ENCODE measurements at places on chromosomes 16 and 17. TPM values are rescaled to one million over a fixed set of nuclear protein-coding genes. Genes with fewer than 3 reads are reported as not detected.

The SEPTIN12 gene
- not detected for total RNA-seq

DNA sequence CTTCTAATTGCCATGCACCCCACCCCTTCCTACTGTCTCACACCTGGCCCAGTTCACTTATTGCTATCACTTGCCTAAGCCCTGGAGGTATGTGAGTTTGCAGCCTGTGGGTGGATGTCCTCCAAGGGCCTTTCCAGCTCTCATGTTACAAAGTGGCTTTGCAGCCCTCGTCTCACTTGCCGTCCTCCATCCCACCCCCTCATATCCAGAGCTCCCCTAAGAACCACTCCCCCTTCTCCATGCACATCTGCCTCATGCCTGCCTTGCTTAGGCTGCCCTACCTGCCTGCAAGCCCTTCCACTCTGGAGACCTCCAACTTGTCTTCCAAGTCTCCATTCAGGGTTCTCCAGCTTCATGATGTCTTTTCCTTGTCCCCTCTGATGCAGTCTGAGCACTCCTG lies 119.4 kb upstream of the NLRP1 start:
- no peak overlapping the region for H3K4me3 ChIP-seq
- H3K4me1 ChIP-seq: no peaks in the 10 kb centered on the region
- peaks cover 41% of the 10 kb centered on the region for H3K27me3 ChIP-seq

GRCh38 chr16:86338403-86339115 lies 171.8 kb upstream of the FOXF1 start:
- H3K27ac ChIP-seq: no peak overlapping the region
- H3K4me3 ChIP-seq: no peak overlapping the region
- no peak for DNase-seq
- peaks cover 11% of the 10 kb centered on the region for H3K27me3 ChIP-seq
- H3K36me3 ChIP-seq: no peaks in the 10 kb centered on the region
- H3K4me1 ChIP-seq: peaks cover 22% of the 10 kb centered on the region

GRCh38 chr17:81385320-81386111 lies 9.7 kb upstream of the BAHCC1 start:
- DNase-seq: no peak
- H3K27ac ChIP-seq: peak overlapping the region; percentile 96
- H3K4me3 ChIP-seq: no peak overlapping the region
- no peaks in the 10 kb centered on the region for H3K27me3 ChIP-seq
- H3K4me1 ChIP-seq: peaks cover 35% of the 10 kb centered on the region

GRCh38 chr16:2147981-2148671 lies at the start of gene RAB26:
TSS of gene RAB26 (plus strand) at chr16:2148625. CDS start at chr16:2148784, 159 bp downstream.
- no peak for DNase-seq
- H3K36me3 ChIP-seq: peaks cover 6% of the 10 kb centered on the region
- H3K4me1 ChIP-seq: peaks cover 46% of the 10 kb centered on the region

DNA sequence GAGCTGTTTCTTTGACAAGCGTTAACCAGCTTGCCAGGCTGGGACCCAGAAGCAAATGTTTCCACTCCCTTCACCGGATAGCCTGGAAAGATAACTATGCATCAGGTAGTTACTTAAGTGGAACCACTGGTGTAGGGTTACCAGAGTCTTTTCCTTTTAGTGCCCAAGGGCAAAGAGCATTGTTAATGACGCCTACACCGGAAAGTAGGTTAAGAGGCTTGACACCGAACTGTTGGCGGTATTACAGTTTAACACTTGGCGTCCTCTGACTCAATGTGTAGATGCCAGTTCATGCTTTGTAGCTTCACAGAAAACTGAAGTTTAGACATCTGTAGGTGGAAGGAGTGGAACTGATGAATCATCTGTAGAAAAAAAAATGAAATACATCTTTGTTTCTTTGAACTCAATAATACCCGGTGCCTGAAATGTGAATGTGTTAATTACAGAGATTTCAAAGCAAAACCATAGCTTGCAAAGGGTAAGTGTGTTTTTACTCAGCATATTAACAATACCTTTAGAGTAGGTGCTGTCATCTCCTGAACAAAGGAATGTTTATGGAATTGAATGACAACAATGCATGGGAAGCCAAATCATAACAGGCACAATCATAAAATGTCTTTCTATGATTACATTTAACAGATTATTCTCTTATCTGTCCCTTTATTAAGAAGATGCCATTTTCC lies 426.7 kb upstream of the SALL1 start:
- H3K4me1 ChIP-seq: no peaks in the 10 kb centered on the region
- H3K27me3 ChIP-seq: no peaks in the 10 kb centered on the region
- no peaks in the 10 kb centered on the region for H3K36me3 ChIP-seq
- DNase-seq: no peak
- H3K4me3 ChIP-seq: no peak overlapping the region

- no peaks in the 10 kb centered on the region for H3K36me3 ChIP-seq
- H3K27me3 ChIP-seq: no peaks in the 10 kb centered on the region
Observed at GRCh38 chr17:70190959-70191805, 21.9 kb downstream of the KCNJ2 start.

DNA sequence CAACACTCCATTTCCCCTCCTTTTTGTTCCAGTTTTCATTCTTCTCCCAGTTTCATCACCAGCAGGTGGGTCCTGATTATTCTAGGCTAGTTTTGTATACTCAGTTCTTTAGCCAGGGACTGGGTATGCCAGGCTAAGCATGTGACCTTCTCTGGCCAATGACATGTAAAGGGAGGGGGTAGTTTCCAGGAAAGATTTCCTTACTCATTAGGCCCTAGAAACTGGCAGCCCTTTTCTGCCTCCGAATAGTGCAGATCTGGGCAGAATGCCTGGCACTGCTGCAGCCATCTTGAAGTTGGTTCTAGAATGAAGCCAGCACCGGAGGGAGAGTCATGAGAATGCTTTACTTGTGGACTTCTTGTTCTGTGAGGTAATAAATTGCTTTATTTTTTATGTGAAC lies 126.9 kb upstream of the AXIN2 start:
- no peak for DNase-seq
- no peaks in the 10 kb centered on the region for H3K27me3 ChIP-seq
- H3K4me1 ChIP-seq: no peaks in the 10 kb centered on the region
- H3K36me3 ChIP-seq: no peaks in the 10 kb centered on the region
- H3K4me3 ChIP-seq: no peak overlapping the region

DNA sequence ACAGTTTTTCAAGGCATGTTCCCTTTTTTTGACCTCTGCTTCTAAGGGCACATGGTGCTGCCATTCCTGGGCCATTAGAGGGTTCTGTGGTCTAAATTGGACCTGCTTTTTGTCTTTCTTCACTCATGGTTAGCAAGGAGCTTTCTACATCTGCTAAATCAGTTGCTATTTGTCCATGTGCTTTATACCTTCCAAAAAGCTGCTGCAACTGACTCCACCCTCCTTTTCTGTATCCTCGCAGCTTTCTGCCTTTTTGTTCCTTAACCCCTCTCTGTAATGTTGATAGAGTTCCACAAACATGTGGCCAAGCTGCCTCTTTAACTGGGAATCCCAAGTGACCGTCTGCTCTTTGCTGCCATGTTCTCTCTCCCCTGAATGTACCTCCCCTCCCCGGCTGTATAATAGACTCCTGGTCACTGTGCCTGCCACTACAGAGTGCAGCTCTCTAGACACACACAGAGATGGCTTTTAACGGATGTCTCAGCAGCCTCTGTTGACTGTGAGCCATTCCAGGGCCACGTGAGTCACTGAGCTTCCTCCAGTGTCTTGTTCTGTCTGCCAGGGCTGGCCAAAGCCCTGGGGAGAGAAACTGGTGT lies 57.4 kb upstream of the TEKT3 start:
- no peak for DNase-seq
- no peak overlapping the region for H3K4me3 ChIP-seq
- no peaks in the 10 kb centered on the region for H3K36me3 ChIP-seq
- H3K27me3 ChIP-seq: no peaks in the 10 kb centered on the region

The CCL17 gene
- not detected for total RNA-seq

DNA sequence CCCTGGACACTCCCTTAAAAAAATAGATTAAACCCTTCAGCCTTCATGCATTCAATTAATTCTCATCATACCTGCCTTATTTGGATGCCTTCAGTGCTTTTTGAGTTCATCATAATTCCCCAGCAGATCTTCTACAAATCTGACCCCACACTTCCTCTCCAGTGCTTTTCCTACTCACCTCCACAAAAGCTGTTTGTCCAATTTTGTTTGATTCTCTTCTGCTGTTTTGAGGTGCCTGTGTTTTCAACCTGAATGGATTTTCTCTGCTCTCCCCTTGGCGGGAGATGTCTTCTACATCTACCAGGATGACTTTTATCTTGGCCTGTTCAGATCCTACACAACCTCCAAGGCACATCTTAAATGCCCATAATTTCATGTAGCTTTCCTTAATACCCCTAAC lies 112.7 kb downstream of the TOX3 start:
- no peaks in the 10 kb centered on the region for H3K4me1 ChIP-seq
- no peak overlapping the region for H3K27ac ChIP-seq
- H3K4me3 ChIP-seq: no peak overlapping the region
- no peaks in the 10 kb centered on the region for H3K27me3 ChIP-seq

DNA sequence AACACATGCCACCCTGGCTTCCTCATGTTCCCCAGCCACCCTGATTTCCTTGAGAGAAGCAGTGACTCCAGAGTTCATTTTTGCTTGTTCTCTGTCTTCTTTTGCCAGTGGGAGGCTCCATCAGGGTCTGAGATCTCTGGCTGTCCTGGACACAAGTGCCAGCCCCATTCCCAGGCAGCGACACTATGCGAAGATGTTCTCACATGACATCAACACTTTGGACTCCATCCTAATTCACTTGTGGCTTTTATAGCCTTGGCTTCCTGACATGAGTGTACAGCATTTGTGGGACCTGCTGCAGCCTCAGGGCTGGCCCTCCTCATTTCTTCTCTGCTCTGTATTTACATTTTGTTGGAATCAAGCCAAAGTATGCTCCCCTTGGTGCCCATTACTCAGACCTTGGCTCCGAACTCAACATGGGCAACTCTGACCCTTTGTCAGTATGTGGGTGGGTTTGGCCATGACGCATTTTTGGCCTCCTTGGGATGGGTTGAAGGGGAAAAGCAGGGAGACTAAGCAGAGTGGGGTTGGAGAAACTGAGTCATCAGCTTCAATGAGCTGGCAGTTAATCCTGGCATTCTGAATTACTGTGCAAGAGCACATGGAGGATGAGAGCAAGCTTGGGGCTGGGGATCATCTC lies 119.0 kb upstream of the EEF2KMT start:
- H3K4me1 ChIP-seq: no peaks in the 10 kb centered on the region
- H3K27me3 ChIP-seq: peaks cover 3% of the 10 kb centered on the region
- H3K4me3 ChIP-seq: no peak overlapping the region
- H3K36me3 ChIP-seq: no peaks in the 10 kb centered on the region

- DNase-seq: no peak
- H3K4me1 ChIP-seq: peaks cover 13% of the 10 kb centered on the region
- no peaks in the 10 kb centered on the region for H3K27me3 ChIP-seq
- peaks cover 89% of the 10 kb centered on the region for H3K36me3 ChIP-seq
- no peak overlapping the region for H3K4me3 ChIP-seq
Observed at GRCh38 chr16:87848676-87849345, 20.5 kb downstream of the SLC7A5 start.

- no peak overlapping the region for H3K27ac ChIP-seq
- H3K4me3 ChIP-seq: no peak overlapping the region
- H3K4me1 ChIP-seq: no peaks in the 10 kb centered on the region
- peaks cover 37% of the 10 kb centered on the region for H3K27me3 ChIP-seq
- no peak for DNase-seq
Observed at GRCh38 chr17:12631076-12631475, 34.6 kb upstream of the MYOCD start.

The CHAD gene
- total RNA-seq: not detected

DNA sequence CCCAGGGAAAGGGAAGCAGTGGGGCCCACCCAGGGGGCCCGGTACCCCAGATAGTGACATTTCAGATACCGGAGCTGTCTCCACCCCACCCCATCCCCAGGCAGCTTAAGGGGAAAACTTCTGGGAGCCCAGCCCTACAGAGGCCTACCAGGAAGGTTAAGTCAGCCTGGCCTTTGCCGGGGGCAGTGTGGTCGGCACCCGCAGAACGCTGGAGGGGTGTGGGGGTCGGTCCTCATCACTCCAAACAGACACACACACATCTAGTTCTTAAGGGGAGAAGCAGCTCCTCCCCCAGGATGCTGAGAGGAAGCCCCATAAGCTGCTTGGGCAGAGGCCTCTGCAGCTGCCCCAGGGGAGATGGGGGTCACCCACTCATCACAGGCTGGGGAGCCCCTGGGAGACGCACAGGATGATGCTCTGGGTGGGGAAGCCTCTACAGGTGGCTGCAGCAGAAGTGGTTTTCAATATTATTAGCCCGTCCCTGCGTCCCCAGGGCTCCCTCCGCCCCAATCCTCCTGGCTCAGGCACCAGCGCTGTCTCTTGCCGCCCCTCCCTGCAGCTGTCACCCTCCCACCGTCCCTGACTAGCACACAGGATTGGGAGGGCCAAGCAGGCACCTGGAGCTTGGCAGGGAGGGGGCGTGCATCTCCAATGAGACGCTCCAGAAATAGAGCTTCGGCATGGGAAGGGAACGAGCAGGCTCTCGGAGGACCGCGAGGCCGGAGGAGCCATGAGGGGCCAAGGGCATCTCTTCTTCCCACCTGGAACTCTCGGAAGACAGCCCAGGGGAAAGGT lies 1.4 kb upstream of the ABR start:
- H3K27ac ChIP-seq: no peak overlapping the region
- no peaks in the 10 kb centered on the region for H3K27me3 ChIP-seq
- H3K4me3 ChIP-seq: no peak overlapping the region

GRCh38 chr17:70089513-70090148 lies 14.6 kb downstream of the KCNJ16 start:
- H3K4me1 ChIP-seq: no peaks in the 10 kb centered on the region
- H3K4me3 ChIP-seq: no peak overlapping the region
- DNase-seq: no peak

DNA sequence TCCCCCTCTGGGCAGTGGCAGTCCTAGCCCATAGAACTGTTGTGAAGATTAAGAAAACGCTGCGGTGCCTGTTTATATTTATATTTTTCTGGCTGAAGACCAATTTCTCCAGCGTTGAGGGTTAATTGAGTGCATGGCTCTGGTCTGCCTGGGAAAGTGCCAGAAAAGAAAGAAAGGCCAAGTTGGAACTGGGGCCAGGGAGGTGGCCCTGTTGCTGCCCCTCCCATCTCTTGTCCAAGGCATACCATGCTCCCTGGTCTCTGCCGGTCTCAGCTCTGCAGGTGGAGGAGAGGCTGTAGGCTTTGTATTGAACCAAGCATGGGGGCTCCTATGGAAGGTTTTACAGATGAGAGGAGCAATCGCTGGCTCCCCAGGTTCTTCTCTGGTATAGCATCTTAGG lies 124.7 kb downstream of the MGAT5B start:
- peaks cover 4% of the 10 kb centered on the region for H3K27me3 ChIP-seq
- no peaks in the 10 kb centered on the region for H3K36me3 ChIP-seq
- no peak for DNase-seq
- H3K27ac ChIP-seq: no peak overlapping the region
- H3K4me1 ChIP-seq: no peaks in the 10 kb centered on the region

- H3K27me3 ChIP-seq: no peaks in the 10 kb centered on the region
- H3K4me1 ChIP-seq: peaks cover 25% of the 10 kb centered on the region
- no peak for DNase-seq
- no peaks in the 10 kb centered on the region for H3K36me3 ChIP-seq
Observed at GRCh38 chr17:59745040-59745439, 37.6 kb downstream of the VMP1 start.

GRCh38 chr17:81556175-81556691 lies 4.1 kb upstream of the FAAP100 start:
- H3K27me3 ChIP-seq: no peaks in the 10 kb centered on the region
- DNase-seq: no peak
- H3K27ac ChIP-seq: 0 out of 2 replicates have a peak overlapping the region, but pooled peaks have one; percentile 14

- H3K4me3 ChIP-seq: no peak overlapping the region
- H3K27ac ChIP-seq: no peak overlapping the region
- H3K27me3 ChIP-seq: no peaks in the 10 kb centered on the region
- no peak for DNase-seq
Observed at GRCh38 chr17:82923366-82924113, 83.7 kb upstream of the ZNF750 start.

- no peak for DNase-seq
- peaks cover 30% of the 10 kb centered on the region for H3K4me1 ChIP-seq
- no peaks in the 10 kb centered on the region for H3K27me3 ChIP-seq
- no peak overlapping the region for H3K27ac ChIP-seq
Observed at GRCh38 chr16:2335286-2335895, 5.1 kb downstream of the ABCA3 start.
